ENCODE measurements at places on chromosomes 13 and 19. TPM values are rescaled to one million over a fixed set of nuclear protein-coding genes. Genes with fewer than 3 reads are reported as not detected.

The MEGF8 gene
- total RNA-seq, result 20.0 TPM

The GIPR gene
- 0.57 TPM for total RNA-seq

- DNase-seq, result no peak
Measured at GRCh38 chr19:10189616-10190015, 5.1 kb downstream of the DNMT1 start.

- no peak for DNase-seq
Measured at GRCh38 chr19:38055655-38056521, 148.9 kb downstream of the SIPA1L3 start.

- no peak for DNase-seq
Measured at GRCh38 chr13:60275208-60275607, 111.5 kb upstream of the DIAPH3 start.
